ENCODE measurements at places on chromosomes 6 and 20.

- ATAC-seq: no peak
Measured at GRCh38 chr6:136535017-136535765, 15.0 kb downstream of the MAP7 start.

- no peak for ATAC-seq
Measured at GRCh38 chr20:4138056-4138455, 122.7 kb upstream of the RNF24 start.

- ATAC-seq: no peak
Measured at GRCh38 chr20:32982617-32983458, 21.4 kb downstream of the SUN5 start.

DNA sequence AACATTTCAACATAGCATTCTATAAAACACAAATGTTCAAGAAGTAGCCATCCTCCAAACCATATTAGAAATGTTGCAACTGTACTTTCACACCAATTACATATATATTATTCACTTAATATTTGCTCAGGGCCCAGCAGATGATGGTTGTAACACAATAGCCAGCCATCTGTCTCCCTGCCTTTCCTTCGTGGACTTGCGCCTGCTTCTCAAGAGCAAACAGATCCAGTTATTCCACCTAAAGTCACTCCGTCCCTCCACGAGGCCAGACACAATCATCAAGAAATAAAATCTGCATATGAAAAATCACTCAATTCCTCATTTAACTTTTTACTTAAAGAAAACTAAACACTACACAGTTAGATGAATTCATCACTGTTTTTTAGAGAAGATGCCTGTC, 160.4 kb downstream of the RALGAPA2 start:
- ATAC-seq: no peak

- peak; percentile 29 for ATAC-seq
Measured at GRCh38 chr20:47688385-47689381, 96.6 kb downstream of the SULF2 start.

DNA sequence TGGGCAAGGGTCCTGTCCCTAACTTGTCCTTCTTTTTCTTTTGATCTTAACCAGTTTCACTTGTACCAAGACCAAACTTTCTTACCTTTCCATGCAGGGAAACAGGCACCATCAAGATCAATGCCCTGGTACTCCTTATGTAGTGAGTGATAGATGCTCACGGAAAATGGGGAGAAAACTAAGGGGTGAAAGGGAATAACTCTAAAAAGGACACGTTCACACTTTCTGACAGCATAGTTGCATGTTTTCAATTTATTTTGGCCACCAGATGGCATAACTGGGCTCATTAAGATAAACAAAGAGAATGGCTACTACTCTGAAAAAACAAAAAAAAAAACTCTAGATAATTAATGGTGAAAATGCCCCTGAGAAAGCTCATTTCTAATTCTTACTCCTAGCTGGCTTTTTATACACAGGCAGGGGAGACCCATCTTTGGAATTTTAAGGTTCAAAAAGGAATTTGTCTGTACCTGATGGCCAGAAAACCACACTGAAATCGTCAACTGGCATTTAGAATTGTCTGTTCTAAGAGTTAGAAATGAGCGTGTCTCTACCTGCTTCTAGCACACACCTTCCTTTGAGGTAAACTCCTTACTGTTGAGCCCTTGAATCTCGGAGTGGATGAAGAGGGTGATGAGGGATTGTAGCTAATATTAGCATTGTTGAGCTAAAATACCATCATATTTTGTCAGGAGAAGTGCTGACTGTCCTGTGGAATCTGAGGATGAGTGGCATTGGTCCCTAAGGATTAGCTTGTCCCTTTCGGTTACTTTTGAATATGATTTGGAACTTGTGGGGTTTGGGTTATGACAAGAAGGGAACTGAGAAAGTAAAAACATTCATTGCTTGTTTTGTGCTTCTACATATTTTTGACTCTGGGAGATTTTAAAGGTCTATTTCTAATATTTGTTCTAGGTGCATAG, 62.2 kb upstream of the DDR1 start:
- no peak for ATAC-seq

DNA sequence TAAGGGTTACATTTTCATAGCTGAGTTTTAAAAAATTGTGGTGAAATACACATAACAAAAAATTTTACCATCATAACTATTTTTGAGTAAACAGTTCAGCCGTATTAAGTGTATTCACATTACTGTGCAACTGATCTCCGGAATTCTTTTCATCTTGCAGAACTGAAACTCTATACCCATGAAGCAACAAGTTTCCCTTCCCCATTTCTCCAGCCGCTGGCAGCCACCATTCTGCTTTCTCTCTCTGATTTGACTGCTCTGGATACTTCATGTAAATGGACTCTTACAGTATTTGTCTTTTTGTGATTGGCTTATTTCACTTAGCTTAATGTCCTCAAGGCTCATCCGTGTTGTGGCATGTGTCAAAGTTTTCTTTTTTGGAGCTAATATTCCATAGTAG, 341.6 kb downstream of the QKI start:
- ATAC-seq: peak; percentile 99

DNA sequence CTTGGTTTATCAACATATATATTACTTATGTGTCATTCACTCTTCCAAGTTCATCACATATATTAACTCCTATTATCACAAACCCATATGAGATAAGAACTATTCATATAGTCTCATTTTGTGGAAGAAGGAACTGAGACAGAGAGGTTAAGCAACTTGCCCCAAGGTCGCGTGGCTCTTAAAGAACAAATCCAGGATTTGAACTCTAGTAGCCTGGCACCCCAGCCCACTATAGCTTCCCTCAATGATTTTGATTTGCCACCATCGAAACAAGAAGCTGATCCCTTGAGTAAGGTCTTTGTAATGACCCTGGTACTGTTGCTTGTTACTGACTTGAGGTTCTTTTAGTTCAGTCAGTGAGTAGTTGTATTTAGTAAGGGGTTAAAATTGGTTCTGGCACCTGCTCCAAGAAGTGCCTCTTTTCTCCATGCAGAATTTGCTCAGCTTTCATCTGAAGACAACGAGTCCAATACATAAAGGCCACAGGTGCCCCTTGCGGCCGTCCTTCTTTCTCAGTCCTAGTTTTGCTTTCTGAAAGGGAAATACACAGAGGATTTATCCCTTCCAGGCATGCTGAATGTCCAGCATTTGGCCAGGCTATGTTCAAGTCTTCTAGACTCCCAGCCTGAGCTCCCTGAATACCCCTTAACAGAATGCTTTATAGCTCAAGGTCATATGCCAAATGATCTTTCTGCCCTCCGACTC, 253.0 kb downstream of the TBC1D7 start:
- ATAC-seq: no peak

DNA sequence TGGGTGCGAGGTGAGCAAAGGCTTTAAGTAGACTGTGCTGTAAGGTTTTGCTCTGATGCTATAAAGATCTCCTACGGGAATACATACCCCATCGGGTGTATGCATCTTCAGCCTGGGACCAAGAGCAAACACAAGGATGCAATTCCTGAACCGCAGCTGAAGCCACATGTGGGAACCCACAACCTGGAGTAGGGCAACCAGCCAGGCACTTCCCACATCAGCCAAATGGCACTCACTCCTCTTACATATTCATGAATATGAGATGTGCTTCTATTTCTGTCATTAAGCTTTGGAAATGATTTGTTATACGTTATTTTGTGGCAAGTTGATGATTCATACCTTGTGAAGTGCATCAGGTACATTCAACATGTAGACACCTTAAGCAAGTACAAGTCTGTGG, 619.2 kb downstream of the C6orf118 start:
- ATAC-seq: no peak

- no peak for ATAC-seq
Measured at GRCh38 chr6:159633196-159633595, 59.8 kb downstream of the SOD2 start.

DNA sequence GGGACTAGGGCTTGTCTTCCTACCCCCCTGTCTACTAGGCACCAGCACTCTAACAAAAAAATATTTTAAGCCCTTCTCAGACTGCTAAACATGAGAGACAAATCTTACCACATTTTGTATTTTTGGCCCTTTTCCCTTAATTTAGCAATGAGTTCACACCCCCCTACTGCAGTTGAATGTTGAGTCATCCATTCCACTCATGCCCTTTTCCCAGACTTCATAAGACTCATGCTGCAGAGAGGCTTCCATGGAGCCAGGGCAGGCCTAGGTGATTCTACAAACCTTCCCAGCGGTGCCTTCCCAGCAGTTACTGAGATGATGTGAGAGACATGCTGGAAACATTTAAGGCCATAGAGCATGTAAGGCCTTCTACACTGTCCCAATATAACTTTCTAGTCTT, 53.9 kb downstream of the PXDC1 start:
- no peak for ATAC-seq

- ATAC-seq: no peak
Measured at GRCh38 chr20:3134151-3134550, 25.5 kb downstream of the FASTKD5 start.

DNA sequence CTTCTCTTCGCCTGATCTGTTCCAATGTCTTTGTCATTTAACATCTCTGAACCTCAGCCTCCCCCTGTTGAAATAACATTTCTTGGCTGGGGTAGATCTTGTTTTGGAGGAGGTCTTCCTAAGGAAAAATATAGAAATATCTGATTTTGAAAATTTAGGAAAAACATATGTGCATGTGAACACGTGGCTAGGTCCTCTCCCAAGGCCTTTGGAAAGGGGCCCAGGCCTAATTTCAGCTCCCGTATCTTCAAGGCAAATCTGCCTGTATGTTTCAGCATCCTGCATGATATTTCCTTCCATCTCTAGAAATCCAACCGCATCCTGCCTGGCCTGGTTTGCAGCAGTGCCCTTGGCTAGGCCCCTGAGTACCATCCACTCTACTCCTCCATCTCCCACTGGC, 261.2 kb downstream of the PHACTR1 start:
- no peak for ATAC-seq

DNA sequence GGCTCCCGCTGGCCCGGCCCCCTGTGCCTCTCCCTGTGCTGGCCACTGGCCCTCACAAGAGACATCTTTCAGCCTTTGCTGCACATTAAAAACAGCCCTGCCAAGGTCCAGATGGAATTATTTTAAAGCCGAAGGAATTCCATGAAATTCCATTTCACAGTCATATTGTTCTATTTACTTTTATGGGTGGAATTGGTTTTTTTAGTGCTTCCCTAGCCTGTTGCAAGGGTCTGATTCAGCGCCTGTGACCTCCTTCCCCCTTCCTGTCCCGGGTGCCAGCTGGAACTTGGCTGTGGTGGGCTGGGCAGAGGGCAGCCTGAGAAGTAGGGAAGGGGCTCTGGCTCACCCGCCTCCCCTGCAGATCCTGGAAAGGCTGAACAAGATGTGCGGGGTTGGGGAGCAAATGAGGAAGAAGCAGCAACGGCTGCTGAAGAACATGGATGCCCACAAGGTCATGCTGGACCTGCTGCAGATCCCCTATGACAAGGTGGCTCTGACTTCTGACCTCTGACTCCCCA, 34.3 kb downstream of the UQCC2 start:
- ATAC-seq: no peak

GRCh38 chr6:84399003-84399402, 171.6 kb upstream of the CEP162 start:
- no peak for ATAC-seq

All from stimulated activated memory B cell treated with anti-CD40 and anti-IgM and Interleukin-4, amounts not matched to agents 10 μg/mL and 1 μg/mL and 100 μg/mL, for 72 hours (primary cell).